Upper lobe of left lung (tissue), 6 donors: ENCODE measurements at places on chromosomes 2 and 18.

DNA sequence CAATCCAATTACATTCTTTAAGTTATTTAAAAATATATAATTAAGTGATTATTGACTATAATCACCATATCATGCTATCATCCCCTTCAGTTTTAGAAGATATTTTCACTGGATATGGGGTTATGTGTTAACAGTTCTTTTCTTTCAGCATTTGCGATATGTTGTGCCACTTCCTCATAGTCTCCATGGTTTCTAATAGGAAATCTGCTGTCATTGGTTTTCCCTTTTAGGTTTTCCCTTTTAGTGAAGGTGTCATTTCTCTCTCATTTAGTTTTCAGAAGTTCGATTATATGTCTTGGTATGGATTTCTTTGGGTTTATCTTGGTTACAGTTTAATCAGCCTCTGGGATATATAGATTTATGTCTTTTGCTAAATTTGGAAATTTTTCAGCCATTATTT, 34.8 kb upstream of the EPG5 start:
- no peak for DNase-seq

DNA sequence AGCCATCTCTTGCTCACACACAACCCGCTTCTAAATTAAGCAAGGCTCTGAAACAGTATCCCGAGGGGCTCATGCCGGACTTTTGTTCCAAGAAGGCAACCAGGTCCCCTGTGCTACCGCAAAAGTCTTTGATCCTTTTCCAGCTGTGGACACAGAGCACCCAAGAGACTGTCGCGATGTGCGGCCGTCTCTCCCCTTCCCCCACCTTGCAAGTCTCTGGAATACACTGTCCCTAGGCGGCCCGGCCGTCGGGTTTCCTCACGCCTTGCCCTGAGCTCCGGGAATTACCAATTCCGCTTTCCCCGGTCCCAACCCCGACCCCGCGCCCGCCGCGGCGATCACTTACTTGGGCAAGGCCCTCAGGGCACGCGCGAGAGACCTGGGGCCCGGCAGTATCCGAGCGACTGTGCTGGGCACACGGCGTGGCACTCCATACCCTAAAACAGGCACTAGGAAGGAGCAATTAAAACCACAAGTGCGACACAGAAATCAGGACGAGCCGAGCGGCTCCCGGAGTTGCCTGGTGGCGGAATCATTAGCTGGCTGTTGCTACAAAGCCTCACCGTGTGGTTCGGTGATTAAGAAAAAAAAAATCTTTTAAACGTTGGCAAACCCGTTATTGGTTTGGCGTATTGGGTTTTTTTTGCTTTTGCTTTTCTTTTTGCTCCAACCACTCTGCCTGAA, 2.2 kb upstream of the DLX1 start:
- DNase-seq: no peak

- no peak for DNase-seq
These were observed 180.1 kb upstream of the APCDD1 start for GRCh38 chr18:10274301-10274700.

DNA sequence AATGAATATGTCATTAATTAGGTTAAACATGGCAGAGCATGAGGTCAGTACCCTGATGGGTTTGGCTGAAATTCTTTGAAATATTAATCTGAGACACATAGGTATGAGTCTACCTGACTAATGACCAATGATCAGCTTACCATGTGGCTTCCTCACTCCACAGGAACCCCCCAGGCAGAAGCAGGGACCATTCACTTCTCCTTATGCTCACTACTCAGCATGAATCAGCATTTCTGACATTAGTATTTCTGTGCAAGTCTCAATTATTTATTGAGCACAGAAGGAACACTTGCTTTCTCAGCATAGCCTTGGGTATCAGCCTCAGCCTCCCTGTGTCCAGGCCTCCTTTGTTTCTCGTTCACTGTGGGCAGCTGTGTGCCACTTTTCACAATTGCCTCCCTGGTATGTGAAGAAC, 9.3 kb upstream of the KCNE4 start:
- no peak for DNase-seq

DNA sequence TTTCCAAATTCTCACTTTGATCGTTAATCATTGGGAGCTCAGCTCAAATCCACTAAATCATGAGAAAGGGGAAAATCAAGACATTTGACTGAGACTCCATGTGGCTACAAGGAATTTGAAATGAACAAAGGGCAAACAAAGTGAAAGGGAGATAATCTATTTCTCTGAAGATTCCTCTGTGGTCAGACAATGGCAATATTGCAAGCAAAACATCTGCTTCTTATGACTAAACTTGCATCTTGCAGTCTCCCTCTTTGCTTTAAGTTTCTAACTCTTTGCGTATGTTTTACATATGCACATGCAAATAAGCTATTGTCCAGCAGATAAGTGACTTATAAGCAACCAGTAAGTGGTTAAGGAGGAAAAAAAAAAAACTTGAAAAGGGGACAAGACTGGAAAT, 299.1 kb upstream of the NXPH2 start:
- no peak for DNase-seq

DNA sequence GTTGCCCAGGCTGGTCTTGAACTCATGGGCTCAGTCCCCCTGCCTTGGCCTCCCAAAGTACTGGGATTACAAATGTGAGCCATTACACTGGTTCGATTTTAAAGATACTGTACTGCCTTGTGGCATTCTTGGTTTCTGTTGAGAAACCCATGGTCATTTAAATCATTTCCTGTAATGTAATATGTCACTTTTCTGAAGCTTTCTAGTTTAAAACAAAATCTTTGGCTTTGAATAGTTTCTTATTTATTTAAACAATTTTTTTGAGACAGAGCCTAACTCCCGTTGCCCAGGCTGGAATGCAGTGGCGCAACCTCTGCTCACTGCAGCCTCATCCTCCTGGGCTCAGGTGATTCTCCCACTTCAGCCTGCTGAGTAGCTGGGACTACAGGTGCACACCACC, 8.9 kb downstream of the ZNF512 start:
- no peak for DNase-seq

- no peak for DNase-seq
These were observed 590 bp downstream of the MDH1 start for GRCh38 chr2:63589148-63589958.

DNA sequence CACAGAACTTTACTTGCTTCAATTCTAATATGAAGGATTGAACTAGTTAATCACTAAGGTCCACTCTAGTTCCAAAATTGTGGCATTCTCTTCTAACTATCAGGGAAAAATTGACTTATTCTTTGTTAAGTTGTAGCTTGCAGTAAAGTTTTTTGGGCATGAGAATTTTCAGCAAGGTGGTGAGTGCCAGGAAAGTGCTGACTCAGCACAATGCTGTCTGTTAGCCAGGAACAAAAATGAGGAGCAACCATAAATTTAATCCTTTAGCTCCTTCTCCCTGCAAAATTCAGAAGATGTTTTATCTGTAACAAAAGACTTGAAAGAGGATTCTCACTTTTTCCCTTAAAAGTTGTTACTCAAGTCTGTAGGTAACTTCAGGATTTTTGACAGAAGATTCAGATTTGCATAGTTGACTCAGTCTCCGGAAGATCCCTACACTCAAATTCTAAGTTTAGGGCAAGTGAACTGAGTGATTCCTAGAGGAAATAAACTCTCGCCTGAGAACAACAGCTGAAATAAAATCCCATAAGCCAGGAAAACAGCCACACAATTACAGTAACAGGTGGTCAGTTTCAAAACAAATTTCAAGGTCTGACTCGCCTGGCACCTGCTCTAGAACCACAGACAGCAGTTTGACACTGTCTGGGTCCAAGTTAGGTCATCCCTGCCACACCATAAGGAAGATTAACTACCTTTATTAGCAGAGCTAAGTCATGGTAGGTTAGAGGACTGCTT, 20.2 kb upstream of the DARS1 start:
- DNase-seq: no peak

DNA sequence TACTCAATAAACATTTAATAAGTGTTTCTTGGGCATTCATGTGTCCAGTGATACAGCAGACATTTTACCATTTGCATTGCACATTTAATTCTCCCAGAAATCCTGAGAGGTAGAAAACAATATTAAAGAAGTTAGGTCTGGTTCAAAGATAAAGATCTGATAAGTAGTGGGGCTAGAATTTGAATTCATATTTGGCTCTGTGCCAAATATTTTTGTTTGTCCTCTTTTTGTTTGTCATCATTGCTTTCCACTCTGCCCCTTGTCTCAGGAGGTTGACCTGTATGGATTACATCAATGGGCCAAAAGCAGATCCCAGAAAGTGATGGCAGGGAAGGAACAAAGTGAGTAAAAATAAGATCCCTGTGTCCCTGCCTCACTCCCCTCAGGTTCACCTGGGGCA, 441.9 kb upstream of the PKDCC start:
- no peak for DNase-seq

DNA sequence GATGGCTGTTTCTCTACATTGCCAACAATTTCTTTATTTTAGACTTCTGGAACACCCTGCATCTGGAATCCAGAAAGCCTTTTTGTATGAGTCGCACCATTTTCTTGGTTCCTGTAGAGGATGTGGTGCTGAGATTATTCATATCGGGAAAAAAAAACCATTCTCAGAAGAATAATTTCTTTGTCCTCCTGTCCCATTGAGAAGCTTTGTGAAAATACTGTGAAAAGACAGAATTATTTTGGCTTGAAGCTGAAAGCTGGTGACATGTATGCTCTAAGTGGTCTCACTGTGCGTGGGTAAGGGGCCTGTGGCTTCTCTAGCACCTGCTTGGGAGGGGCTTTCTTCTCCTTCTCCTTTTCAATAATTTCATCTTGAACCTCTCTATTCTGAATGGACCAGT, 138.4 kb downstream of the FAM210A start:
- no peak for DNase-seq

DNA sequence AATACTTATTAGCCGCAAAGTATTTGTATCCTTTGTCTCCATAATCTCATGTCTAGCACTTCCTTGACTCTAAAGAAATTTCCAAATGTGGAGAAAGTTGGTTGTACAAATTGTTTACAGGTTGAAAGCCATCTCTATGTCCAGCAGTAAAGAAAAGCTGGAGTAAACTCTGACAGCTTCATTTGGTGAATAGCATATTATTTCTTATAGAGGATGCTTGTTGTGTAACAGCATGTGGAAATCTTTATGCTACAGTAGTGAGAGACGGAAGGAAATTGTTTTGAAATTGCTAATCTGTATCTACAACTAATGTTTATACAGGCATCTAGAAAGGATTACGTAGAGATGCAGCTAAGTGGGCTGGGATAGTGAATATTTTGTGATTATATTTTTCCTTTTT, 78.5 kb downstream of the UGGT1 start:
- DNase-seq: no peak

GRCh38 chr2:27807476-27807875, 36.0 kb downstream of the MRPL33 start:
- DNase-seq: no peak

GRCh38 chr2:223576873-223577272, 25.3 kb downstream of the SCG2 start:
- no peak for DNase-seq

GRCh38 chr18:61414086-61414485, 80.9 kb downstream of the CDH20 start:
- DNase-seq: no peak

DNA sequence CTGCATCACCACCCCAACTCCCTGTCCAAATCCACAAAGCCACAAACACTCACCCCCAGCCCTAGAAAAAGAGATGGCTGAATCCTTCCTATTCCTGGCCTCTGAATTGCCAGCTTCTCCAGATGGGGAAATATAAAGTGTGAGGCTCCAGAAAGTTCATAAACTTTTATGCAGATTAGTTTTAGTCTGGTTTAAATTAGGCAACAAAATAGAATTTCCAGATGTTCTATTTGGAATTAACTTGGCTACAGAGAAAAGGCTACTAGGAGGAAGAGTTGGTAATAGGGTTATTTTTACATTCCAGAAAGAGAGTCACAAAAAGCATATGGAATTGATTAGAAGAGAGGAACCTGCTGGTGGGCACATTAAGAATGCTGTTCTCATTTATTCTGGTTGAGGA, 56.0 kb downstream of the EN1 start:
- DNase-seq: no peak

DNA sequence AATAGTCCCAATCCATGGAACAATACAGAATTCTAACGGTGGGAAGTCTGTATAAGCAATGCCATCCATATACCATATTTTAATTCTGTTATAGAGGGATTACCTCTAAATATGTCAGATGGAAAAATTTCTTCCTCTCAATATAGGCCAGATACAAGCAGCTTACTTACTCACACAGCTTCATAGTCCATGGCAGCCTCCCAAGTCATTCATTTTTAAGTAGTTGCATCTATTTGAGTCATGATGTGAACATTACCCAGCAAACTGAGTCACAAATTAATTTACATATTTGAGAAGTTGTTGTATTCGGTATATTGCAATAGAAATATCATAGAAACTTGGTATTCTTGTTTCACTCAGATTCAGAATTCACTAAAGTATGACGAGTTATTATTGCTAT, 20.3 kb downstream of the TBR1 start:
- no peak for DNase-seq

DNA sequence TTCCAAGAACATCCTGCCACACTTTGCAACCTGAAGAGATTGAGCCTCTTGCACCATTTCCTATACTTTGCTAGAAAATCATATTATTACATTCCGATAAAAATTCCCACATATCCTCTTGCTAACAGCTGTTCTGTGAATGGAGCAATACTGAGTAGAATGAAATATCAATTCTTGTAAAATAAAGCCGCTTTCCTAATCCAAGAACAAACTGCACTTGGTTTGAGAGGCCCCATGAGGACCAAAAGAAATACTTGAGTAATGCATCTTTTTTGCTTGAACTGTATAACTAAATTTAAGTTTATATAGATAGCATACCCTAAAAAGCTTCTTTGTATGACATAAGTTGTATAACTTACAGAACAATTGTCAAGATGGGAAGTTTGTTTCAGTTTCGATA, 632.4 kb upstream of the SLC8A1 start:
- DNase-seq: no peak

GRCh38 chr2:36963106-36963505, 3.2 kb downstream of the STRN start:
- peak; percentile 55 for DNase-seq

DNA sequence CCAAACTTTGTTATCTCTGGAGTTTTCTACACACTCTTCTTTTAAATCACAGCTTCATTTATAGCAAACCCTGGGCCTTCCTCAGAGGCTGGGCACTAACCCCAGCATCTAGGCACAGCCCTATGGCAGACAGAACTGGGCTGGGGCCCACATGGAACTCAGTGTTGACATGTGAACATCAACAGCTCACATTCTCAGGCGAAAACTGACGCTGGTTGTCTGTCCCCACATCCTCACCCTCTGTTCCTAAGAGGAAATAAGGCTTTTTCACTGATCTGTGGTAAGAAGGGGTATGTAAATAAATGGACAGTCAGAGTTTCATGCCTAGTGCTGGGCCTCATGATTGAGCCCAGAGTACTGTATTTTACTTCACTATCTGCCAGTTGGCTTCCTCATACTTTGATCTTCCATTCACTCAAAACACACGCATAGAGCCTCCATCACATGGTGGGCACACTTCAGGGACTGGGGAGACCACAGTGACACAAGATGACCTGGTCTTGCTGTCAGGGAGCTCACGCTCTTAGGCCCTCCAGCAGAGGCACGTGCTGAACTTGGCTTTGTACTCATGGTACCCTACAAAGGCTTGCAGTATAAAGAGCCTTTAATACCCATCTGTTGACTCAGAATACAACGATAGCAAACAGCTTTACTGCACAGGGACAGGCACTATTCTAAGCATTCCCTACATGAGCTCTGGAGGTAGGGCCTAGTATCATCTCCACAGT, 43.0 kb downstream of the EFEMP1 start:
- no peak for DNase-seq

GRCh38 chr18:35581546-35581897, at the start of gene GALNT1:
TSS of gene GALNT1 (plus strand) at chr18:35581740. CDS start at chr18:35654663, 72,923 bp downstream.
- no peak for DNase-seq

- DNase-seq: peak; percentile 81
These were observed 158.4 kb downstream of the SETBP1 start for GRCh38 chr18:44838971-44839666.
